ENCODE measurements at places on chromosomes 3 and 15. TPM values are rescaled to one million over a fixed set of nuclear protein-coding genes. Genes with fewer than 3 reads are reported as not detected.

DNA sequence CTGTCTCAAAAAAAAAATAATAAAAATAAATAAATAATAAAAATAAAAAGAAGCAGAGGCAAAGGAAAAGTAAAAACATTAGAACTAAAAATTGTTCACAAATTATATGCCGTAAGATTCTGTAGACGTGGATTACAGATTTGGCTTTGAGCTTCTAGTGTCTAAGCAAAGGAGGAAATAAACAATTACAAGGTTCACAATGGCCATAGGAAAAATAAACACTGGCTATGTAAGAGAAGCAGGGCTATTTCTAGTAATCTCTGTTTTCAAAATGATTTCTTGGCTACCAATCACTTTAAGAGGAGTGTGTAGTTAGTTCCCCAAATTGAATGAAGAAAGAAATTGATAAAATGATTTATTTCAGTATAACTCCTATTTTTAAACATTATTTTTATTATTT, 54.5 kb downstream of the TMEM41A start:
- no peak for DNase-seq

DNA sequence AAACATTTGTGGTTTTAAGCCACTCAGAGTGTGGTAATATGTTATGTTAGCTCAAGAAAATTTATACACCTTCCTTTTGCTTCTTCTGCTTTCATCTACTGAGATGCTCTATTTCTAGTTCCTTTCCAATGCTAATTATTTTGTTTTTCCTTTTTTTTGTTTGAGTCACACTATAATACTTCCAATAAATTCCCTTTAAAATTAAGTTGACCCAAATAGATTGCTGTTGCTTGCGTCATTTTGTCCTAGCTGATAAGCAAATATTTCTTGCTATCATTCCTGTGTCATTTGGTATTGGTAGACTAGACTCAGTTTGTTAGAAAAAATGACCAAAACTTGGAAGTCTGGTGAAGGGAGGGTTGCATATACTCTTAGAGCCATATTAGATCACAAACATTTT, 437.0 kb upstream of the CNTN6 start:
- no peak for DNase-seq

DNA sequence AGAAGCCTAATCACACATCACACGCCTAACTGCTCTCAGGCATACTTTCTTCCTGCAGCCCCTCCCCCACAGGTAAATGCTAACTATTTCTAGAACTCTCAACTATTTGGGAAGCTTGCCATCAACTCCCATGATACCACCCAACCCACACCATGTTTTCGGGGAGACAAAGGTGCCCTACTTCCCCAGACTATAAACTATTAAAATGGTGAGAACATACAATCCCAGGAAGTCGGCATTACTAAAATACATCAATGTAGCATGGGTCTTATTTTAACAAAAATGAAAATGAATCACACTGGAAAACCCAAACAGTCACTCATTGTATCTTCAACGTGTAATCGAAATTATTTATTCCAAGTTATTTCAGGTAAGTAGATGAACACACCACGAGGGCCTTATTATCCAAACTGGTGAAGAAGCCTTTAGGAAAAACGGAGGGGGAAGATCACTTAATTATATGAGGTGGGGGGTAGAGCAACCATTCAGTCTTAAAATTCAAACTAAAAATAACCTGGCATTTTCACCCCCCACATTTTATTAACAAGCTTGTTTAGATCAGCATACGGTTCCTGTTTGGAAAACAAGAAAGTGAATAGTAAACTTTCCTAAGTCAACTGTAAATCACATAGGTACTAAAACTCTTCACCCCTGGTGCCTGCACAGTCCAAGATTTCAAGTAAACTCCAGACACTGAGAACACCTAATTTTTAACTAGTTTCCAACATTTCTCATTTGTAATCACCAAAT, 1.9 kb downstream of the TBL1XR1 start:
- DNase-seq, result peak; percentile 19

DNA sequence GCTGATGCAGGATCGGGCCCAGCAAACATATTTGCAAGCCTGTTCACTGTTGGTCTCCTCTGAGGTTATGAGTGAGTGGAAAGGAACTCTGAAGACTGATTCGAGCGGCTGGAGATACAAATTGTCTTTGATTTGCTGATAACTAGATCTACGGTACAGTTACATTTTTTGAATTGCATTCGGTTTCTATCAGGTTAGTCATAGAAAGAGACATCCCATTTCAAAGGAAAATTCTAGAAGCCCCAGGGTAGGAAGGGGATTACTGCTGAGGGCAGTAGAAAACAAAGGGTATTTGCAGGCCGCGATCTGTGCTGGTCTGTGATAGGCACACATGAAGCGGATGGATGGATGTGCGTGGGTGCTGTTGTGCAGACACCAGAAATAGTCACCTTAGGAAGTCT, 228.4 kb downstream of the ITPR1 start:
- DNase-seq, result peak; percentile 93

DNA sequence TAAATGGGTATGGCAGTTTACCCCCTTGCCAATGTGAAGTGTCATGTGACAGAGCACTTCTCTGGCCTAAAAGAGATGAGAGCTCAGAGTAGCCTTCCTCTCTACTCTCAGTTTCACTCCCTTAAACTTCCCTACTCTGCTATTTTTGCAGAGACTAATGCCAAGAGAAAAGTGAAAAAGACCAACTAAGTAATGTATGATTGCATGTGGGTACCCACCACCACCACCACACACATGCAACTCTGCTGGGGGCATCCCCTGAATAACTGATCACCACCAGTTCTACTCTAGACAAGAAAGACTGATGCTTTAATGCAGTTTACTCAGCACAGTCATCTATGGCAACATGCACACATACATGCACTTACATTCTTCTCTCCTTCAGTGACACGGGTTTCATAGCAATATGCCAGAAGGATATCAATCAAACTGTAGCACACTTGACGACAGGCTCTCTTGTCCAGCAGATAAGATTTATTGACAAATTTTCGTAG, 31.3 kb downstream of the SHQ1 start:
- no peak for DNase-seq

DNA sequence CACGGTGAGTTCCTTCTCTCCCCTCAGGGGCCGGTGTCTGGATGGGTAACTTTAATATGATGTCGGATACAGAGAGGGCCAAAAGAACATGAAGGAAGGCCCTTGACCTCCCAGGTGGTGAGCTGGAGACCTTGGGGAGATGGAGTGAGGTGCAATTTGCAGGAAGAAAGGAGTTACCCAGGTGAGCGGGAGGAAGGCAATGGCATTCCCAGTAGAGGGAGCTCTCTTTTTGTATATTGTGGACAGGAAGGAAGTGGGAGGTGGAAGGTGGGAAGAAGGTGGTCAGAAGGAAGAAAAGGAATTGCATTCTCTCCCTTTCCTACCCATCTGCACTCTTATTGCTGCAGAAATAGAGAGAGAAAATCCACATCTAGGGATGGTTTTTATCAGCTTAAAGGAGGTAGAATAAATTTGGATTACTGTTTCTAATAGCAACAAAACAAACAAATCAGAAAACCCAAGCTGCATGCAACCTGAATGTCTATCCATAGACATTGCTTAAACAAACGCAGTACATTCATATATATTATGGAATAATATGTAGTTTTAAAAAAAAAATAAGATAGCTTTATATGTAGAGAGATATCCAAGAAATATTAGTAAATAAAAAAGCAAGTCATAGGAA, 169.0 kb upstream of the TSC22D2 start:
- no peak for DNase-seq

SLC12A1 gene
- total RNA-seq, result not detected

ISLR gene
- total RNA-seq, result 0.13 TPM

SLC35G2 gene
- total RNA-seq, result 17.4 TPM

B3GALNT1 gene
- 3.1 TPM for total RNA-seq

Data from LHCN-M2 (cell line).